ENCODE measurements at places on chromosomes 6 and 20. TPM values are rescaled to one million over a fixed set of nuclear protein-coding genes. Genes with fewer than 3 reads are reported as not detected.

The YTHDF1 gene
- 11.2 TPM for total RNA-seq

The TMEM217 gene
- total RNA-seq: 2.0 TPM

The KIF25 gene
- total RNA-seq: not detected

The SSTR4 gene
- total RNA-seq: not detected

The TRERF1 gene
- total RNA-seq: 4.7 TPM

The C20orf204 gene
- 0.60 TPM for total RNA-seq

The MACROD2 gene
- 0.63 TPM for total RNA-seq

The TAP1 gene
- total RNA-seq: 34.8 TPM

The NFATC2 gene
- total RNA-seq: 0.09 TPM

The HLA-DOA gene
- total RNA-seq: under 0.01 TPM

The ABHD16B gene
- not detected for total RNA-seq

The IL17A gene
- not detected for total RNA-seq

The CDKN1A gene
- 371 TPM for total RNA-seq

The MYLK4 gene
- total RNA-seq: 0.52 TPM

The PEX3 gene
- total RNA-seq: 20.8 TPM

The KCNK16 gene
- not detected for total RNA-seq

The NMBR gene
- total RNA-seq: not detected

The C6orf132 gene
- 0.63 TPM for total RNA-seq

The PHF1 gene
- total RNA-seq: 21.9 TPM

The WFDC2 gene
- not detected for total RNA-seq

The LAMP5 gene
- total RNA-seq: not detected

The TMC2 gene
- total RNA-seq: 0.09 TPM

The C6orf15 gene
- total RNA-seq: not detected

The BPI gene
- 0.32 TPM for total RNA-seq

The PRL gene
- total RNA-seq: not detected

The ALDH8A1 gene
- total RNA-seq: 0.09 TPM

The NEURL2 gene
- 4.7 TPM for total RNA-seq

The AVP gene
- not detected for total RNA-seq

The MOG gene
- not detected for total RNA-seq

The OXT gene
- not detected for total RNA-seq

The ZSCAN12 gene
- total RNA-seq: 5.2 TPM

The CDSN gene
- not detected for total RNA-seq

The SIRPD gene
- total RNA-seq: not detected

The MUCL3 gene
- total RNA-seq: not detected

Measured in bronchial smooth muscle cell (primary cell).